ENCODE measurements at places on chromosomes 16 and 17.

GRCh38 chr16:81198635-81199034, 39.9 kb upstream of the BCO1 start:
- DNase-seq = no peak

DNA sequence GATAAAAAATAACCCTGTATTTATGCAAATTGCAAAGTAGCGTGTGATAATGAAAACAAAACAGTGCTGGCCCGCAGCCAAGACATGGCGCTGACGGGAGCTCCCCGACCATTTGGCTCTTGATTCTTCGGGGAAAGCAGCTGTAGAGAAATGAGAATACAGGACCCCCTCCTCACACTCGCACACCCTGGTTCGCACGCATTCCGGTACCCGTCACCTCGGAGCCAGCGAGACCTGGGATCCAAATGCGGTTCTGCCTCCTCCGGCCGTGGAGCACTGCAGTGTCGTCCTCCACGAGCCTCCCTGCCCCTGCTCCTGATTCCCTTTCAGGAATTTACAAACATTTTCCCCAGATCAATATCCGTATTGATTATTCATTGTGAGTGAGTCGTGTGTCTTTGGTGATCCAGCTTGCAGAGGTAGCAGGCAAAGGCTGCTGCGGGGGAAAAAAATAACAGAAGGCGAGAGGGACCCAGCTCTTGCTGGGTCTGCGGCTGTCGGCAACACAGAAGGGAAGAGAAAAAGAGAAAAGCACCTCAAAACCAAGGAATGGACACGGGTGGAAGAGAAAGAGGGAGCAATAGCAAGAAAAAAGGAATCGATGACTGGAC, 184.1 kb upstream of the ZFHX3 start:
- no peak for DNase-seq

DNA sequence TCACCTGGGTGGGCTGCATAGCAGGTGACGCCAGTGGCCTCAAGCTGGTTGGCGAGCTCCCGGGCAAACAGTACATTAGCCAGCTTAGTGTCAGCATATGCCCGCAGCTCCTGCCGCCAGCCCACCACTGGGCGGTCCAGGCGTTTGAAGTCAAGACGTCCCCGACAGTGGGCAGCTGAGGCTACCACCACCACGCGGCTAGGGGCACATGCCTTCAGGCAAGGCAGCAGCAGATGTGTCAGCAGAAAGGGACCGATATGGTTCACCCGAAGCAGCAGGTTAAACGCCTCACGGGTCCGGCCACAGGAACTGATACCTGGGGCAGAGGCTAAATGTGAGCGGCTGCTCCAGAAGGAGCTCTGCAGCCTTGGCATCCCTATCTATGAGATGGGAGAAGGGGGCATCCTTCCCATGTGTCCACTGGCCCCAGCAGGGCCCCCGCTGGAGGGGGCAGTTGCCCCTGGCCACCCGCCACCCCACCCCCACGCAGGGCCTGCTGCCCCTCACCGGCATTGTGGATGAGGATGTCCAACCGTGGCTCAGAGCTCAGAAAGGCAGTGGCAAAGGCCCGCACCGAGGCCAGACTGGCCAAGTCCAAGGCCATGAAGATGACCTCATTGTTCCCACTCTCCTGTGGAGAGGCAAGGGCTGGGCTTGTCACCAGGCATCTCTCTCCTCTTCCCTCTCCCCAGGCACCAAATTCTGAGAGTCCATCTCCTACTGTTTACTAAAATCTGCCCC, 1.7 kb downstream of the DHRS13 start:
- DNase-seq = no peak

DNA sequence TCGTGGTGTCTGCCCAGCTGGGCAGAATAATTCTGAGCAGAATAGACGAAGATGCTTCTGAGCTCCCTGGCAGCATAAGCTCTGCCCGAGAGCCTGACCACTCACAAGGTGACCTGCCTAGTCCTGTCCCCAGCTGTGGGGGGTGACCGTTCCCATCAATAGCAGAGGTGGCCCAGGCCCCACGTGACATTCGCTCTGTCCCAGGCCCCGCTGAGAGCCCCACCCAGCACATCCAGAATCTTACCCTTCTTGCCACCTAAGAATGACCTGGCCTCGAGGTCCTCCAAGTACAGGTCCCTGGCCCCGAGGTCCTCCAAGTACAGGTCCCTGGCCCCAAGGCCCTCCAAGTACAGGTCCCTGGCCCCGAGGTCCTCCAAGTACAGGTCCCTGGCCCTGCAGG, 695 bp upstream of the TMEM204 start:
- no peak for DNase-seq

DNA sequence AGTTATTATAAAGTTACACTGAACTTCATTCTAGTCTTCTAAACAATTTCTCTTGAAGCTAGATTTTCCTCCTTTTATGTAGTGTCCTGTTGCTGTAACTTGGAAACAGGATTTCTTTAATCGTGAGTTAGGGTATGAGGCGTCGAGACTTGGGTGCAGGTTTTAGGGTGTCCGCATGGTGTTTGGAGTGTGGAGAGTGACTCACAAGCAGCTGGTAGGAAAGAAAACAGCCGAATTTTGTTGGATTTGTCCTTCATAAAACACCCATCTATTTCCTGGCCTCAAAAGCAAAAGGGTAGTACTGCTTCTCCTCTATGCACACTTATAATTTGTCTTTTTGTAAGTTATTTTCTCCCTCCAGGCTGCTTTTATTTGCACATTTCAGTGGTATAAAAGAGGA, 1.6 kb downstream of the RPTOR start:
- no peak for DNase-seq

- no peak for DNase-seq
Observed at GRCh38 chr17:66822009-66822408, 12.9 kb upstream of the CACNG5 start.

- DNase-seq = peak; percentile 47
Observed at GRCh38 chr16:86396901-86397311, 113.4 kb upstream of the FOXF1 start.

DNA sequence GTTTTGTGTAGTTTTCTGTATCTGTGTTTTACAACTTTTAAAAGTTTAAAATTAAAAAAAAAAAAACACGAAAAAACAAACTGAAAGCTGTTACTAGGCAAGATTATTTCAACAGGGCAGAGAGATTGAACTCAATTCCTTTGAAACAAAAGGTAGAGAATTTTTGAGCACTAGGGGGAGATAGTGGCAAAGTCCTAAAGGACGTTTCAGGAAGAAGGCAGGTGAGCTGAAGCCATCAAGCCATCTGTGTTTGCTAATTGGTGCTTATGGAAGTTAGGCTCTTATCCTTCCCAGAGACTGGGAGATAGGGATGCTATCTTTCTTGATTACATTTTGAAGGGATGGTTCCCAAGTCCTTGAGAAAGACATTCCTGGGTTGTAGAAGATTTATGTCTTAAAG, 70.6 kb upstream of the CLEC3A start:
- DNase-seq = no peak

DNA sequence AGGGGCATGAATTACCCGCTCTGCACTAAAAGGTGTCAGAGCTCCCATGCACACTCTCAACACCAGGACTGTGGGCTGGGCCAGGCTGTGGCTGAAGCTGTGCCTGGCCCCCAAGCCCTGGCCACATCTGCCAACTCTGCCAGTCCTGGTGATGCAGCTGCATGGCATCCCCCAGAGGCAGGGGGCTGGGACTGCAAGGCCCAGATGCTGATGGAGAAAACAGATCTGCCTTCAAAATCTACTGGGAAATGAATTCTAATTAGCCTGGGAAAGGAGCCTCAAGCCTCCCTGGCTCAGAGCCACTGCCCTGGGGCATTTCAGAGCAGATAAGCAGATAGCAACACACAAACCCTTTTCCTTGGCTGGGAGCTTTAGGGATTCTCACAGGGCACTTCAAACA, 3.4 kb downstream of the CHST6 start:
- DNase-seq = no peak

DNA sequence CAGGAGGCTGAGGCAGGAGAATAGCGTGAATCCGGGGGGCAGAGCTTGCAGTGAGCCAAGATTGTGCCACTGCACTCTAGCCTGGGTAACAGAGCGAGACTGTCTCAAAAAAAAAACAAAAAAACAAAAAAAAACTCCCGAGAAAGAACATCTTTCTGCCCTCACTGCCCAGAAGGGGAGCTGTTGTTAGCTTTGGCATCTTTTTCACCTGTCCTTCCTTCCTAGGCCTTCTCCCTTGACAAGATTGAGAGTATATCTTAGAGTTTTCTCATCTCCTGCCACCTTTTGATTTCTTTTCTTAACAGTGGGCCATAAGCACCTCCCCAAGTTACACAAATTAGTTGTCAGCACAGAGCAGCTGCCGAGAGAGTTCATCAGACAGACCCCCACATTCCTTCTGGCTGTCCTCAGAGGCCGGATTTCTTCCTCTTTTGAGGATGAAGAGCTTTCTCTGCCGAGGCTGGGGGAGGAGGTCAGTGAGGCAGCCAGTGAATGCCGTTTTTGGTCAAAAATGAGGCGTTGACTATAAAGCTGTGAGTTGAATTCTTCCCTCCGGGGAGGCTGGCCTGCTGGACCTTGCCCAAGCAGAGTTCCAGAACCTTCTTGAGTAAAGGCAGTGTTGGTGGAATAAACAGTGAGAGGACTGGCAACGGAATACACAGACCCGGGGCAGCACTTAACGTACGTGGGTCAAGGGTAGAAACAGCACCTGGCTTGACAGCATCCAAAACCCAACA, 127.0 kb downstream of the ABCC6 start:
- peak; percentile 66 for DNase-seq

DNA sequence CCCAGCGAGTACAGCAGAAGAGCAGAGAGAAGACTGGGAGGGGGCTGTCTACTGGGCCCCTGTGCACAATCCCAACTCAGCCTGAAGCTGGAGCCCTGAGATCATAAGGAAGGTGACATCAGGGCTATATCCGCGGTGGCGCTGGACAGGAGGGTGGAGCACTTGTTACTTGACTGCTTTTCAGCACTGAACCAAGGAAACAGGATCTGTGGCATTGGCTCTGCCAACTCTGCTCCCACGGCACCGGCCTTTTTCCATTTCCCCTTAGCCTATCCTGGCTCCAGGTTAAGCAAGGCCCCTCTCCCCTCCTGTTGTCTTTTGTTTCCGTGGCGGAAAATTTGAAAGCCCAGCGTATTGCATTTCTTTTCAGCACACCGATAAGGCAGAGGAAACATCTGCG, 125.0 kb upstream of the IRX3 start:
- DNase-seq = no peak

- peak; percentile 71 for DNase-seq
Observed at GRCh38 chr17:2192367-2193057, 111.1 kb downstream of the SMG6 start.

DNA sequence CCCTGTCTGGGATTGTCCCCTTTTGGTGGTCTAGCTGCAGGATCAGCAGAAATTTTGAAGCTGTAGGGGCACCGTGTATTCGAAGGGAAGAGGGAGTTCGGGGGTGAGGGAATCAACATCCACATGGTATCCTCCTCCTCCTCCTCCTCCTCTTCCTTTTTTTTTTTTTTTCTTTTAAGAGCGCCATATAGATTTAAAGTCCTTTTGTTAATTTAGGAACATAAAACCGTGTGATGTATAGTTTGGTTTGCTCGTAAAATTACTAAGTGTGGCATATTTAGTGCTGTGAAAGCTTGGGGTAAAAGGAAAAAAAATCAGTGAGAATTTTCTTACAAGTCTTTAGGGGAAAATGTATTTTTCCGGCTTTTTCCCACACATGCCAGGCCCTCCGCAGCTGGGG, 50.1 kb upstream of the GSE1 start:
- DNase-seq = no peak

GRCh38 chr17:52027620-52028295, 130.8 kb downstream of the CA10 start:
- DNase-seq = no peak

Measured in hepatic stellate cell (primary cell).